GM18507 (cell line): ENCODE measurements at places on chromosomes 12 and 14.

- DNase-seq = no peak
These were observed 310.1 kb upstream of the DIO3 start for GRCh38 chr14:101250948-101251811.

- no peak for DNase-seq
These were observed 27.6 kb upstream of the LRP6 start for GRCh38 chr12:12294215-12295005.

GRCh38 chr14:22303589-22304195, 285.3 kb downstream of the DAD1 start:
- no peak for DNase-seq

DNA sequence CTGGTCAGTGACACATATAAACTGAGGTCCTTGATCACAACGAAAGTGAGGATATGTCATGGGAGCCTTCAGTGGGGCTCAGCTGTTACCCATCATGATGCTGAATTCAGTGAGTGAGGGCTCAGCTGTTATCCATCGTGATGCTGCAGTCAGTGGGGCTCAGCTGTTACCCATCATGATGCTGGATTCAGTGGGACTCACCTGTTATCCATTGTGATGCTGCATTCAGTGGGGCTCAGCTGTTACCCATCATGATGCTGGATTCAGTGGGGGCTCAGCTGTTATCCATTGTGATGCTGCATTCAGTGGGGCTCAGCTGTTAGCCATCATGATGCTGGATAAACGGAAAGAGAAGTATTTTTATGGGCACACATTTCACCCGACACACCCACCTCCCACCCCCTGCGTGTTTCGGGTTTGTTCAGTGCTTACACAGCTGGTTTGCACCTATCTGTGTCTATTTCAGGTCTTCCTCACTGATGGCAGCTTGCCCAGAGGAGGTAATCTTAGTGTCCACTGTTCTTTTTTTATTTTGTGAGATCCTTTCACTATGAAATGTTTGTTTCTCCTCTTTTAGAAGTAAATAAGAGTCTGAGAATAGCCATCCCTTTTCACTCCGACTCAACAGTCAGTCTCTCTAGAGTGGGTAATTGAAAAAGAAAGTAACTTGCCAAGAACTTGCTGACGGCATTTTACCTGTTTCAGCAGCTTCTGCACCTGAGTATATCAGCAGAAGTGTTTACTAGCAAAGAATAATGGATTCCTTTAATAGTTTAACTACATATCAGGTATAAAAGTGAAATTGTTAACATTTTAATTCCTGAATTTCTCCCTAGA, 183.0 kb downstream of the ERC1 start:
- DNase-seq = no peak

GRCh38 chr12:46256942-46257341, 11.9 kb downstream of the SLC38A1 start:
- no peak for DNase-seq

DNA sequence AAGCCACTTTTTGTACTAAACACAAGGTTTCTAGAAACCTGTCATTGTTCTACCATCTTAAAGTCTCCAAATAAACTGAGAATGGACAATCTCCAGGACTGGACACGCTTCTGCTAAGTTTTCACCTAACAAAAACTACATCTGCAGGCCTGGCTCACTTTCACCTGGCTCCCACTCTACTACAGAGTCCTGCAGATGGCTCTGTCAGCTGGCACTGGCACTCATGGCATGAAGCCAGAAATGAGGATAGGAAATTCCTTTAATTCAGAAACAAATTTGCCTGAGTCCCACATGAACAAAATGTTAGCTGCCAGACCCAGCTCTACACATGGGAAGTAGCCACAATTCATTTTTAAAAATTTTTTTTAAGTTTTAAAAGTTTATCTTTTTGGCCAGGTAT, 42.1 kb downstream of the STXBP6 start:
- no peak for DNase-seq

DNA sequence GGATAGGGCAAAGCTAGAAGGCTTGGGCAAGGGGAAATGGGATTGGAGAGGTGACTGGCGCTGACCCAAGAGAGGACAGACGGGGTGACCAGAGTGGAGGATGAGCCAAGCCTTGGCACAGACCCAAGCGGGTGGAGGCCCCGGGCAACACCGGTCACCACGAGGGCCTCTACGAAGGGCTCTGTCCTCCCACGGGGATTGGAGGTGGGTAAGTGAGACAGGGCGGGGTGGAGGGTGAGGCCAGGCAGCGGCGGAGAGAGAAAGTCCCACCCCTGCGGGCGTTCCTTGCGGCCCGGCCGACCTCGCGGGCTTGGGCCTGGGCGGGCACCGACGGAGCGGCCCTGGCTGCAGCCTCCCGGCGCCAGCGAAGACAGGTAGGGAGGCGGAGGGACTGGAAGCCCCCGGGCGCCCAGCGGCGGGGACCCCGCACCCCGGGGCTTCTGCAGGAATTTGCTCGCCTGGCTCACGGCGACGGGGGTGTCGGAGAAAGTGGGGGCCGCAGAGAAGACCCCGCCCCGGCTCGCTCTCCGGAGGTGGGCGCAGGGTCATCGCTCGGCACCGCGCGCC, at the start of gene PAPLN:
Gene PAPLN (plus strand): TSS at position 288 of the 567 bp plus-strand sequence. CDS start 2,273 bp downstream, outside the sequence.
- DNase-seq = peak; percentile 36

DNA sequence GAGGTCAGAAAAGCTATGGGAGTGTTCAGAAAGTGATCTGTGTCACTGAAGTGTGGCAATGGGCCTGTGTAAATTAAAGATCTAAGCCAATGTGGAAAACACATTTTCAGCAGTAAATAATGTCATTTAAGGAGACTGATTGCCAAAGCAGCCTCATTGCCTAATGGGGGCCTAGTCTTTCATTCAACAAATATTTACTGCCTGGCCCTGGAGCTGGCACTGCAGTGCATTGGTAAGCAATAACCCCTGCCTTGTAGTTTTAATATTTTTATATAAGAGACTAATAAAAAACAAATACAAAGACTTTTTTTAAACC, 326.6 kb downstream of the BTG1 start:
- no peak for DNase-seq

- no peak for DNase-seq
These were observed 24.7 kb downstream of the CAPRIN2 start for GRCh38 chr12:30730011-30730410.

GRCh38 chr12:57124261-57124877, 3.9 kb upstream of the LRP1 start:
- DNase-seq = peak; percentile 35

DNA sequence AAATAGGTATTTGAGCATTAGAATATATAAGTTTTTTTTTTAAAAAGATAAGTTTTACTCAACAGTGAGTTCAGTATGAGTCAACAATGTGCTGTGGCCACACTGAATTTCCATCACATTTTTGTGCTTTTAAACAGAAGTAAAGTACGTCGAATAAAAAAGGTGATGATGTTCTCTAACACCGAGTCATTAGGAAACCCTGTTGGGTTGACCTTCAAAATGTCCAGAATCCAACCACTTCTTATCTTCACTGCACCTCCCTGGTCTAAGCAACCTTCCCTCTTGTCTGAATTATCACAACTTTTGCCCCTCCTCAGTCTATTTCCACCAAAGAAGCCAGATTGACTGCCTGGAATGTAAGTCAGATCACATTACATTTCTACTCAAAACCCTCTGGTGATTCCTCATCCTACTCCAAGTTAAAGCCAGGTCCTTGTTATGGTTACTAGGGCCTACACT, 43.0 kb upstream of the SYCP3 start:
- DNase-seq = no peak

DNA sequence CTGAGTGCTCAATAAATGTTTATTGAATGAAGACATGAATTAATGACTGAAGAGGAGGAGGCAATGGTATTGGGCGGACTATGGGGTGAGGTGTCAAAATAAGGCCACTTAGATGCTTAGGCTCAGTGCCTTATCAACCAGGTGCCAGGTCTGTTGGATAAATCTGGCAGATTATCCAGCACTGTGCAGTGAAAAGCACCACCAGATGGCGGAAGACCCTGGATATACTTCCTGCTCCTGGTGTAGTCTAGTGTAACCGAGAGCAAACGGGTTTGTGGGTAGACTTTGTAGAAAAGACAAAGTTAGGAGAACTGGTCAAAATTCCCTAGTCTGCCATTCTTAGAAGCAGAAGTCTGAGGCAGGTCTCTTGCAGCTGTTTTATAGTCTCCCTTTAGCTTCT, 306.3 kb downstream of the ATP23 start:
- no peak for DNase-seq
